ENCODE measurements at places on chromosomes 6 and 20.
A peak's percentile ranks its signal among the peaks of the same experiment; 100 is the strongest.

- DNase-seq, result peak; percentile 50
Measured at GRCh38 chr6:29926413-29927274, 15.7 kb upstream of the HLA-A start.

DNA sequence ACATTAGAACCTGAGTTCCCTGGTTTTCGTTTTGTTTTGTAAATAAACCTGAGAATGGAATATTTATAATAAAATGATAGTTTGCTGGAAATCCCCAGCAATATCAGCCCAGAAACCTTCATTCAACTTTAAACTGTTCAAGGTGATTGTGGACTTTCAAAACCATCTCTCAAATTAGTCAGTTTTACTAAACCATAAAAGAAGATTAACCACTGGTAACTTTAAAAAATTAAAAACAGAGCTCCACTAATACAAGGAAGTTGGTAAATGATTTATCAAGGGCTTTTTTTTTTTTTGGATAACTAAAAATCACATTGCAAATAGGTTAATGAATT lies 10.0 kb downstream of the MBOAT1 start:
- DNase-seq, result no peak

DNA sequence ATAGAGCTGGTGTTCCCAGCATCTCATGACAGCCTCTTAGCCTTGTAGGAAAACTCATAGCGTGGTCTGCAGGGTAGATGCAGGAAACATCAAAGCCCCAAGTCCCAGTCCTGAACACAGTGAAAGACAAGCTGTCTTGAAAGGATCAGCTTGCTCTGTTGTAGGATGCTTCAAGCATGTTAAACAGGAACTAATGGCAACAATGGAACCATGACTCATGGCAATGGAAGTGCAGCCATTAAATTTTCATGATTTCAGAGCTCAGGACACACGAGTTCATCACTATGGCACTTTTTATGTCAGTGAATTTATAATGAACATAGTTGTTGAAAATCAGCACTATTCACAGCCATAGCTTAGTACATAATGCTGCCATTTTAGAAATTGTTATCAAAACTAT lies 367.7 kb downstream of the KIF16B start:
- no peak for DNase-seq

- DNase-seq, result peak; percentile 85
Measured at GRCh38 chr6:90296341-90297114, at the start of gene BACH2. TSS of gene BACH2 (minus strand) at chr6:90296843. CDS start at chr6:90008844, 287,999 bp downstream.

GRCh38 chr6:125124049-125124669 lies 29.4 kb upstream of the TPD52L1 start:
- DNase-seq, result no peak

DNA sequence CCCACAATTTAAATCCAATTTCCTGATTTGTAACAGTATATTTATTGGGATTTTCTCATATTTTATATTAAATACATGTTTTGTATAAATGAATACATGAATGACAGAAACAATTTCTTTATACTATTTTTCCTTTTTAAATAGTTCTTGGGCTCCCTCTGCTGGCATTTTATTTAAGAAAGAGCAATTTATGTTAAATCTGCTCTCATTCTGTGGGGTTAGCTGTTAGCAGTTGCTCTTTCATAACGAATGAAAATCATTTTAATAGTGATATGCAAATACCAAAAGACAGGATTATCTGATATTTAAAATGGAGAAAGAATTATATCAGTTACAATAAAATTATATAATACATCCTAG lies 118.3 kb downstream of the RALGAPA2 start:
- DNase-seq, result no peak

DNA sequence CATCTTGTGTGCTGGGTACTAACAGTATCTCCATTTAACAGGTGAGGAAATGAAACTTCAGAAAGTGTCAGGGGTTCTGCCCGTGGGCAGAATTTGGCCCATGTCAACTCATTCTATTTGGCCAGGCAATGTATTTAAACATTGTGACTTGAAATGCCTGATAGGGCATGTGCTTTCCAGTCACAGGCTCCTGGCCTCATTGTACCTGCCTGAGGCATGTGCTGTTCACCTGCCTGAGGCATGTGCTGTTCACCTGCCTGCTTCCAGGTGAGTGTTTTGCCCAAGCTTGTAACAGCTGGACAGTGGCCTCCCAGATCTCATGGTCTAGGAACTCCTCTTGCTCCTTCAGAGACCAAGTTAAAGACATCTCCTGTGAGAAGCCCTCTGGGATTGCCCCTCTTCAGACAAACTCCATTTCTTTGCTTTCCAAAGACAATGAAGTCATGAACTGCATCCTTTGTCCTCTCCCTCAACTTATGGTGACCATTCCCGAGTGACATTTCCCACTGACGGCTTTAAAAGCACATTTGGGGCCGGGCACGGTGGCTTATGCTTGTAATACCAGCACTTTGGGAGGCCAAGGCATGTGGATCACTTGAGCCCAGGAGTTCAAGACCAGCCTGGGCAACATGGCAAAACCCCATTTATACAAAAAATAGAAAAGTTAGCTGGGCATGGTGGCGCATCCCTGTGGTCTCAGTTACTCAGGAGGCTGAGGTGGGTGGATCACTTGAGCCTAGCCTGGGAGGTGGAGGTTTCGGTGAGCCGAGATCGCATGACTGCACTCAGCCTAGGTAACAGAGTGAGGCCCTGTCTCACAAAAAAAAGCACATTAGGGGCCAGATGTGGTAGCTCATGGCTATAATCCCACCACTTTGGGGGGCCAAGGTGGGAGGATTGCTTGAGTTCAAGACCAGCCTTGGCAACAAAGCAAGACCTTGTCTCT lies 48.7 kb downstream of the BCAS4 start:
- DNase-seq, result no peak

- DNase-seq, result no peak
Measured at GRCh38 chr6:166826264-166826663, 130.1 kb downstream of the RNASET2 start.

GRCh38 chr6:118263921-118264486 lies 284.1 kb upstream of the PLN start:
- no peak for DNase-seq

GRCh38 chr6:11609324-11610071 lies 71.9 kb downstream of the TMEM170B start:
- DNase-seq, result no peak

DNA sequence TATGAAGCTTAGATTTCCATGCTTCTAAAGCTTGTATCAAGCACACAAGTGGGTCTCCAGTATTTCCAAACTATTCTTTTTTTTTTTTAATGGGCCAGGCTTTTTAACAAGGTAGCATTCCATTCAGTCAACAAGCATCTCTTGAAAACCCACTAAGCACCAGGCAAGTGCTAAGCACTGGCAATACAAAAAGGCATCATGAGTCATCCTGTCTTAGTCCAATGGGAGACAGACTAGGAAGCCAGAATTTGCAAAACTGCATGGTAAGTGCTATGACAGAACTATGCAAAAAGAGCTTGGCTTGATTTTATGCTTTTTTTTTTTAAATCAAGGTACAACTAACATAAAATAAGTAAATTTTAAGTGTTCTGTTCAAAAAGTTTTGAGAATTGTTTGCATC lies 109.3 kb upstream of the DST start:
- DNase-seq, result no peak
